ENCODE measurements at places on chromosomes 1 and 21. TPM values are rescaled to one million over a fixed set of nuclear protein-coding genes. Genes with fewer than 3 reads are reported as not detected.

GRCh38 chr1:3467096-3468036, 12.9 kb downstream of the ARHGEF16 start:
- DNase-seq, result no peak

The CHRM3 gene
- total RNA-seq, result 5.1 TPM

DNA sequence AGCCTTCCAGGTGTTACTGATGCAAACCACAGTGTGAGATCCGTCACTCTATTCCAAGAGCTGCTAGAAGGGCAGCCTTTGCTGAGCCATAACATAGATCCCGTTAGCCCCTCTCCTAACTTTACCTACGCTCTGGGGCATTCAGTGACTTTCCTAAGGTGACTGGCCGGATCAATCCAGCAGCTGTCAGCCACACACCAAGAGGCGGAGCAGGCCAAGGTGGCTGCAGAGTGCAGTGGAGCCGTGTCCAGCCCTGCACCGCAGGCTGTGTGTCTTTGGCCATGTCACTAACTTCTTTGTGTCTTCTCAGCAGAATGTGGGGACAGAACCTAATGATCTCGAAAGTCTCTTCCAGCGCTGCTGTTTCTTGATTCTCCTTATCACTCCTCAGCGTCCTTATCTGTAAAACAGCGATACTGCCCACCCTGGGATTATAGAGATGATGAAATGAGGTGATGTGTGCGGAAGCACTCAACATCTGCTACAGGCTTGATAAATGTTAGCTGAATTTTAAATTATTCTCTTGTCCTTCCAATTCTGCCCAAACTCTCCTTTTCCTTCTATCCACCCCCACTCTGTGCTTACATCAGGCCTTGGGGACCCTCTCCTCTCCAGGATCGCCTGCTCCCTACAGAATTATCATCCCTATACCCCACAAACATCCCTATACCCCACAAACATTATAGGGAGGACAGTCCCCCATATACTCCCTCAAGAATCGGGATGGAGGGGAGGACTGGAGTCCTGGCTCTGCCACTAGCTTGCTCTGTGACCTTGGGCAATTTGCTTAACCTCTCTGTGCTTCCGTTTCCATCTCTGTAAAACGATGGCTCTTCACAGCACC, 25.8 kb upstream of the LRRN2 start:
- DNase-seq, result no peak

DNA sequence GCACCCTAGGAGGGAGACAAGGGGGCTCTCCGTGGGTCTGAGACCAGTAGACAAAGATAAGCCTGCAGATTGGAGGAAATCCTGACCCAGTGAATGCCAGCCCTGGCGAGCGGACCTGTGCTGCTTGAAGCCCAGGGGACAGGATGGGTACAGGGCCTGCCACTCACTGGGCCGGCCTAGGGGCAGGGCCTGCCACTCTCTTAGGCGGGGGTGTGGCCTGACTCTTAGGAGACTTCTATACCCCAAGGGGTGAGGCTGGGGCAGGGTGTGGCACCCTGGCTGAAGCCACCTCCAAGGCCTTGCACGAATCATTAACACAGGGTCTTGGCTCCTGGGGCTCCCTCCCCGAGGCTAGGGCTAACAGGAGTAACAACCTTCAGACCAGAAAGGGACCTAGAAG, 30.7 kb downstream of the TRIM62 start:
- DNase-seq, result no peak

- no peak for DNase-seq
These were observed 506.9 kb downstream of the PTPRU start for GRCh38 chr1:29743264-29743663.

Measured in A172 (cell line).